Activated CD4-positive, alpha-beta memory T cell treated with anti-CD3 and anti-CD28 coated beads, Interleukin-2, amount 10 ng/mL, durations not matched to agents 7 days and 5 days (primary cell): ENCODE measurements at places on chromosomes 5 and 9.

DNA sequence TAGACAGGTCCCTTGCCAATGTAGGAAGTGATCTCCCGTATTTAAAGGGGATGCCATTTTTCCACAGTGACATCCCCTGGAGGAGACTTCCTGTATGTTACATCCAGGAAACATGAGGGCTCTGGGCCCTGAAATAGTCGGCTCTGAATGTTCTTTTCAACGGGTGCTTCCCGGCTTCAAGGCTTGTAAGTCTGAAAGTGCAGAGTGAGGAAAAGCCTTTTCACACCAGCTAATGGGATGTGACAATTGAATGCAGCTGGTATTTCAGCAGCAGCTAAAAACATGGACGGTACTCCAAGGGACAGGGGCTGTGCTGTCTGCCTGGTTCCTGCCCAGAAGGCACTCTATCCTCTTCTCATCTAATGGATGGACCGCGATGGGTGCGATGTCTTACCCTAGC, 1.4 kb downstream of the IL9 start:
- no peak for DNase-seq

- no peak for DNase-seq
These were observed 52.5 kb upstream of the GGTA1 start for GRCh38 chr9:121551985-121552753.

GRCh38 chr5:116785106-116785505, 210.5 kb upstream of the SEMA6A start:
- DNase-seq: no peak

GRCh38 chr5:141686648-141687416, 4.8 kb upstream of the ARAP3 start:
- no peak for DNase-seq

DNA sequence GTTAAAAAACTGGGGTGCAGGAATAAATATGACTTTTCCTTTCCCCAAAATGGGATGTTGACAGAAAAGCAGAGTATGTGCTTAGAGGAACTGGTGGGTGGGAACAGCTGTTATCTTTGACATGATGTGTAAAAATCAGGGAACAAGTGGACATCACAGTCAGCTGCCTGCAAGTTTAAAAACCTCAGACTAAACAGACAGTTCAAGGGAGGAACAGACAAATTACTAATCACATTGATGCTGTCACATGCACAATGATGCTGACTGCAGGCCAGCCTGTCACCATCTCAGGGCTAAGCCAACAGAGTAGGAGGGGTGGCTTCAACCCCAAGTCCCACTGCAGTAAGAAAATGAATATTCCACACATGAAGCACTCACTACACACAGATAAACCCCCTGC, 38.2 kb upstream of the UBAP2 start:
- DNase-seq: no peak

- DNase-seq: no peak
These were observed 515.2 kb downstream of the ZNF608 start for GRCh38 chr5:124231230-124231629.

DNA sequence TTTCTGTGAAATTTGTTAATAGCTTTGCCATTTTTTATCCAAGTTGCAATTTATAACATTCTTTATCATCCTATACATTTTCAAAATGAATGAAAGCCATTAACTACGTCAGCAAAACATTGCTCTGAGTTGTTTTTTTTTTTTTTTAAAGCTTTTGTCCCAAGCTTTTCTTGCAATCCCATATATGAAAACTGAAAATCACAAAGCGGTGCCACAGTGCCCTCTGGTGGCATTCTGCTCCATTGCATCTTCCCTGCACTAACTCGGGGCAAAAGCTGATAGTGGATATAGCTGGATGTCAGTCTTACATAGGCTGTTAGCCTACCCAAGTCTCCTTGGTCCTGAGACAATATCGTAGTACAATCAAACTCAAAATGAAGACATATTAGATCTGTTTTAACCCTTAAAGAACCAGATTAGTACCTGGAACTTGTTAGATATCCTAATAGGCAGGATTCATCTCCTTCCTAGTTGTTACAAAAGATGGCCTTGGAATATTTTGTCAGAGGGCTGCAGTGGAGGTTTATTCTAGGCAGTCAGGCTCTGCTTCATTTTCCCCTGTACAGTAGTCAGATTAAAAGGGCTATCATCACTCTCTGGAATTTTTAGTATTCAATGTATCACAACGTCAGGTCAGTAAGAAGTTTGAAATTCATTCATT, 669.9 kb downstream of the PTPRD start:
- peak; percentile 54 for DNase-seq

DNA sequence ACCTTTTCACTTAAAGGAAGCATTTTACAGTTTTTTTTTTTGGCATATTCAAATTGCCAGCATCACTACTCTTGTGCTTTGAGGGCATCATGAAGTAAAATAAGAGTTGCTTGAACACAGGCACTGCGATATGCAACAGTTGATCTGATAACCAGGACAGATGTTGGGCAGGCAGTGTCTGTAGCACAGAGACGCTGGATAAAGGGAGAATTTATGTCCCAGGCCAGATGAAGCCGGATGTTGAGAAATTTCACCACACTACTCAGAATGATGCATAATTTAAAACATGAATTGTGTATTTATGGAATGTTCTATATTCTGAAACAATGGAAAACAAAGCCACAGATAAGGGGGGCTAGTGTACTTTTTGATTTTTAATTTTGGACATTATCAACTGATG, 71.4 kb downstream of the SLC12A2 start:
- DNase-seq: no peak

GRCh38 chr9:22102146-22103053, 93.3 kb upstream of the CDKN2B start:
- DNase-seq: no peak

- DNase-seq: no peak
These were observed 32.2 kb upstream of the ROPN1L start for GRCh38 chr5:10409504-10409903.

- no peak for DNase-seq
These were observed 16.3 kb upstream of the GPX8 start for GRCh38 chr5:55143624-55144023.

GRCh38 chr5:150024346-150024984, 23.9 kb downstream of the HMGXB3 start:
- DNase-seq: no peak

- no peak for DNase-seq
These were observed 39.7 kb upstream of the TJP2 start for GRCh38 chr9:69134412-69134811.

- no peak for DNase-seq
These were observed 204.5 kb downstream of the HSPA4 start for GRCh38 chr5:133256276-133256675.

- no peak for DNase-seq
These were observed 98.4 kb downstream of the CRB2 start for GRCh38 chr9:123454361-123454760.

GRCh38 chr5:89308606-89309040, 425.6 kb upstream of the MEF2C start:
- no peak for DNase-seq

- DNase-seq: no peak
These were observed 18.2 kb upstream of the FNIP1 start for GRCh38 chr5:131814990-131815389.

DNA sequence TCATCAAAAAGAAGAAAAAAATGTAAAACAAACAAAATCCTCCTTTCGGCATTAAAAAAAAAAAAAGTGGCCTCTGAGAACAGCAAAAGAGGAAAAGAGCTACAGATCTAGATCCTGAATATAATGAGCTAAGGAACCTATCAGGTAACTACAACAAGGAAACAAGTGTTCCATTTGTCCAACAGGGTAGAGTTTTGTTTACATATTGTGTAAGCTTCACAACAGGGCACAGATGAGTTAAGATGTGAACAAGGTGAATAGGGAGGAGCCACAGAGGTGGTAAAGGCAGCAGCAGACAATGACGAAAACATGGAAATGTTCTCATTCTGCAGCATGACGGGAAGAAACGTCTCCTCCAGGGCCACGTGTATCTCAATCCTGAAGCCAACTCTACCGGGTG, 14.4 kb downstream of the ELP1 start:
- no peak for DNase-seq

DNA sequence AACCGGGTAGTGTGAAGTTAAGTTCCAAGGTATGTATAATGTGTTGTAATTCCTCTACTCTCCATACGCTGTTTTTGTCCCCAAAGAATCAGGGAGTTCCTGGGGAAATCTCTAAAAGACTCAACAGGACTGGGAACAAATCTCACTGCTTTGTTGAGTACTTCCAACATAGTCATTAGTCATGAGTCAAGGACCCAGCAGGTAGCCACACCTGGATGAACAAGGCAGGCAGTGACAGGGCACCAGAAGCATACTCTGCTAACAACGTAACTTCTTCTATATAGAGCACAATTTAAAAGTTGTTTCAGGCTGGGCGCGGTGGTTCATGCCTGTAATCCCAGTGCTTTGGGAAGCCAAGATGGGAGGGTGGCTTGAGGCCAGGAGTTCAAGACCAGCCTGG, 126.8 kb downstream of the SLC1A3 start:
- no peak for DNase-seq

- DNase-seq: no peak
These were observed 127.8 kb downstream of the FOCAD start for GRCh38 chr9:20811872-20812271.

DNA sequence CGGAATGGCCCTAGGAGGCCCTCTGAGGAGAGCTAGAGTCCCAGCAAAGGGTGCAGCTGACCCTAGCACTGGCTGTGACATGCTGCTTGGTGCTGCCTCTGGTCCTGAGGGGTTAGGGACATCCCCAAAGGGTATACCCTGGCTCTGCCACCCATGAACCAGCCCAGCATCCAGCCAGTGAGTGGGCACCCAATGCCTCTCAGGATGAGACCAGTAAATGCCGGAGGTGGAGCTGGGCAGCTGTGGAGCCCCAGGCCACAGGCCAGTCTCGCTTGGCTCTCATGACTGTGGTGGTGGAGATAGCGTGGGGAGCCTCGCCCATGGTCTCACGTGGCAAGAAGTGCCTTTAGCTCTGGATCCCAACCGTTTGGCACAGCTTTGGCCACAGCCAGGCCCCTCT, 3.7 kb upstream of the CEL start:
- DNase-seq: no peak

- DNase-seq: no peak
These were observed 137.8 kb downstream of the LPAR1 start for GRCh38 chr9:110900456-110900855.

DNA sequence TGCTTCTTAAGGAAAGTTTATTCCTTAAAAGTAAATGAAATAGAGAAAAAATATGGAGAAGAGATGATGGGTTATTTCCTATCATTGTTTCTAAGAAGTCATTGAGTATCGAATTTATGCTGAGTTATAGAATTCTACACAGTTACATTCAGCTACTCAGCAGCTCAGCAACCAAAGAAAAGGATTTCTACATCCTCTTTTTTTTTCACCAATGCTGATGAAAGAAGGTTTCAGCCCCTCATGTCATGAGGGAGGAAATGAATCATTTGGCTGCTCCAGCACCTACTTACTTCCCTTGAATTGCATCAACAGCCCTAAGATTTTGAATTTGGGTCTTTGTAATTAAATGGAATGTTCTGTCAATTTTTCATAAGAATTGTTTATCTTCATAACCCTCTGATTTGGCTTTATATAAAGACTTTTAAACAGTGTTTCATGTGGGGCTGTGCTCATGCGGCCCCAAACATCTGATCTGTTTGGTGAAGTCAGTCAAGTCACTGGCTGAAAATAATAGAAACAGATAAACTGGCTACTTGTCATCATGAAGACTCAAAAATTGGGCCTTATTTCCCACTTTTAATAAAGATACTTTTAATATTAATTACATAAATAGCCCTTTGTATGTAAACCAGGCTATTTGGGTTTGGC, 18.5 kb upstream of the SNX2 start:
- DNase-seq: no peak

DNA sequence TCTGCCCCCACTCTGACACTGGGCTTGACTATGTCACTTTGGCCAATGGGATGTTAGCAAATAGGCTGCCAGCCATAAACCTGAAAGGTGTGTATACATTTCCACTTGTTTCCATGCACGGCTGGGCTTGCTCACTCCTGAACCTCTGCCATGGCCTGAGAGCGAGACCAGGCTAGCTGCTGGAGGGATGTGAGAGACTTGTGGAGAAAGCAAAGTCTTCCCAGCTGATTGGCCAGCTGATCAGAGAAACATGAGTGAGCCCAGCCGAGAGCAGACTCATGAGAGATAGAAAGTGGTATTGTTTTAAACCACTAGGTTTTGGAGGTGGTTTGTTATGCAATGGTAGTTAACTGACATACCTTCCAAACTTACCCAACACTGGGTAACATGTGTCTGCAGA, 13.9 kb downstream of the FAM193B start:
- DNase-seq: no peak

- DNase-seq: no peak
These were observed 41.8 kb downstream of the LMNB1 start for GRCh38 chr5:126818736-126819135.

- no peak for DNase-seq
These were observed 126.1 kb downstream of the GPBP1 start for GRCh38 chr5:57299986-57300385.

DNA sequence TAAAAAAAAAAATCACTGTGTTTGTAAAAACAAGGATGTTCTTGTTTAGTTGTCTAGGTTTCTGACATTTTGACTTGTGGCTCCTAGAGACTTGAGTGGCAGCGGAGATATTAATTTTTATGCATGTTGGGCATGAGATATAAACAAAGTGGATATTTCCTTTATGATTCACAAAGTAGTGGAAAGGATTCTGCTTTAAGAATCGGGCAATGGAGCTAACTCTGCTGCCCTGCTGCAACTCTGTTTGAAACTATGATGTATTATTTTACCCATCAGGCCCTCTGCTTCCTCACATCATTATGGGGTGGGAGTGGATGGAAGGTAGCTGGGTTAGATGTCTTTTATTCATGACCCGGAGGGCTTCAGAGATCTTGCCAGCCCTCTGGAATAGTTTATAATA, 94.1 kb upstream of the CD180 start:
- no peak for DNase-seq

DNA sequence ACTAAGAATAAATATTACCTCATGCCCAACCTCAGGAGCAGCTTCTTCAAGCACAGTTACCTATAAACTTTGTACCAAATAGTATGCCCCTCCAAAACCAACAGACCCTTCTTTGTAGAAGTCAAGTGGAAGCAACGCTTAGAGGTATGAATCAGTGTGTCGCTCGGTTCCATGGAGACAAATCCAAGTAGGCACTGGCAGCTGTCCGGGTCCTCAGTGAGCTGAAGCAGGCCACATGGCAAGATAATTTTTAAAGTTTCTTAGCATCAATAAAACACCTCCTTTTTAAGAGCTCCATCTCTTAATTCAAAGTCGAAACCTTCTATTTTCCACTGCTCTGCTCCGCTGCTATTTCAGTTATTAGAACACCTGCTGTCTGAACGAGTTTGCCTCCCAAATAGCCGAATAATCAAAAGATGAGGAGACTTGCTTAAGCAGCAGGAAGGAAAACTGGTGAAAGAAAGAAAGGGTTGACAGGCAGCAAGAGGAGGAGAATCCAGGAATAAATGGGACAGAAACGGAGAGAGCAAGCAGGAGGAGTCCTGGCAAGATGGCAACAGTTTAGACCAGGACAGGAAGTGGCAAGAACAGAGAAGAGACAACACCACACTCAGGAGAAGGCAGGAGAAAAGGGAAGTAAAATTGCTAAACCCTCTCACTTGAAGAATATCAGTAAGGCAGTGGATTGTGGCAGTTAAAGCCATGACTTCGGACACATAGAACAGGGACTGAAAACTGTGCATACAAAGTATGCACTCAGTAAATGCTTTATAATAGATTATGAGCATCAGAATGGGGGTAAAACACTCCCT, 65.0 kb downstream of the PPP2R2B start:
- DNase-seq: no peak

GRCh38 chr5:141811287-141812155, 66.7 kb downstream of the PCDH1 start:
- DNase-seq: peak; percentile 39

- DNase-seq: no peak
These were observed 236.5 kb upstream of the TRIM32 start for GRCh38 chr9:116450378-116451139.

- peak; percentile 92 for DNase-seq
These were observed 2.0 kb downstream of the PROB1 start for GRCh38 chr5:139392678-139393496.
